ENCODE measurements at places on chromosomes 4 and X. TPM values are rescaled to one million over a fixed set of nuclear protein-coding genes. Genes with fewer than 3 reads are reported as not detected.

GRCh38 chrX:30806187-30806728 lies 82.8 kb downstream of the TAB3 start:
- DNase-seq = no peak

GRCh38 chrX:129235903-129236302 lies 287.4 kb downstream of the SMARCA1 start:
- DNase-seq = no peak

Gene C4orf33
- 9.9 TPM for polyA plus RNA-seq

Gene KIF4A
- 0.06 TPM for polyA plus RNA-seq

Gene DUSP21
- not detected for polyA plus RNA-seq

DNA sequence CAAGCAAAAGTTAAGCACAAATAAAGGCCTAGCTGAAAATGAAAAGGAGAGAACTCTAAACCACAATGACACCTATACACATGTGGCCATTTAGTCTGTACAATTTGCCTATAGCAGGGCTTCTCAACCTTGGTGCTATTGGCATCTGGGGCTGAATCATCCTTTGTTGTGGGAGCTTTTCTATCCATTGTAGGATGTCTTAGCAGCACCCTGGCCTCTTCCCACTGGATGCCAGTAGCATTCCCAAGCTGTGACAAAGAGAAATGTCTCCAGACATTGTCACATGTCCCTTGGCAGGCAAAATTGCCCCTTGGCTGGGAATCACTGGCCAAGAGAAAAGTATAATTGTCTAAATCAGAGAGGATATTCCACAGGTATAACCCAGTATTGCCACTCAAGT lies 13.5 kb upstream of the PRPS2 start:
- no peak for DNase-seq

DNA sequence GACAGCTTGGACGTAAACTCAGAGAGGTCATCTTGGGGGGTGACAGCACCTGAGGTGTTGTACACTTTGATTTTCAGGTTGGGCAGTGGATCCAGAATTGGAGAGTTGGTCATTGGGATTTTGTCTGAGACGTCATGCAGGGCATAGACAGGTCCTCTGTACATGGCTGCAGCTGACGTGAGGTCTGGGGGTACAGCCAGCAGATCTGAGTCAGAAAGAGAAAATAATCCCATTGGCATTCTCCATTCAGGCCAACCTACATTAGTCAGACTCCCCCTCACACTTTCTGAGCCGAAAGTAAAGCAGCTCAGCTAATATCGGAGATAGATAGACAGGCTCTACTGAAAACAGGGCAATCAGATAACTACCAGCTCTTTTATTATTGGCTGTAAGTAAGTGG lies 329.7 kb downstream of the UNC5C start:
- no peak for DNase-seq

Gene HERC3
- polyA plus RNA-seq = 38.4 TPM
